ENCODE measurements at places on chromosomes 3 and 15. TPM values are rescaled to one million over a fixed set of nuclear protein-coding genes. Genes with fewer than 3 reads are reported as not detected.
A peak's percentile ranks its signal among the peaks of the same experiment; 100 is the strongest.

STIMATE gene
- total RNA-seq: 39.1 TPM

DNA sequence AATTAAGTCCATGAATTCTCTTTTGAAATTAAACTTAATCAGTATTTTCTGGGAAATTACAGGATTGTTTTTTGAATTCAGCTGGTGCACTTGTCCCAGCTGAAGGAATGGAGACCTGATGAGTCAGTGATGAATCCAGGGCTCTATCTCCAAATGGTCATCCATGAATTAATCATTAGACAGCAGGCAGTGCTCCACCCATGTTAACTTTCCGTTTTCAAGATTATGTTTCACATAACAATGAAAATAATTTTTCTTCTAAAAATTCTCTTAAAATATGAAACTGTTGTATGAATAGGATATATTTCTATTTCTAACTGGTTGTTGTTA, 13.9 kb upstream of the PAQR9 start:
- H3K27me3 ChIP-seq: peaks cover 43% of the 10 kb centered on the region
- DNase-seq: no peak
- no peaks in the 10 kb centered on the region for H3K4me1 ChIP-seq
- no peaks in the 10 kb centered on the region for H3K36me3 ChIP-seq
- H3K27ac ChIP-seq: no peak overlapping the region
- no peak overlapping the region for H3K4me3 ChIP-seq

- DNase-seq: no peak
- H3K4me3 ChIP-seq: no peak overlapping the region
- peaks cover 3% of the 10 kb centered on the region for H3K36me3 ChIP-seq
- peaks cover 18% of the 10 kb centered on the region for H3K4me1 ChIP-seq
- no peak overlapping the region for H3K27ac ChIP-seq
- H3K27me3 ChIP-seq: peaks cover 8% of the 10 kb centered on the region
Measured at GRCh38 chr15:72276326-72276700, 4.0 kb upstream of the PARP6 start.

PLA2G4D gene
- total RNA-seq: not detected

GPR160 gene
- 10.5 TPM for total RNA-seq

GRCh38 chr3:31536497-31536896, 3.8 kb downstream of the STT3B start:
- peaks cover 46% of the 10 kb centered on the region for H3K4me1 ChIP-seq
- peak overlapping the region; percentile 84 for H3K27ac ChIP-seq
- no peaks in the 10 kb centered on the region for H3K27me3 ChIP-seq
- no peak for DNase-seq
- H3K4me3 ChIP-seq: no peak overlapping the region

DNA sequence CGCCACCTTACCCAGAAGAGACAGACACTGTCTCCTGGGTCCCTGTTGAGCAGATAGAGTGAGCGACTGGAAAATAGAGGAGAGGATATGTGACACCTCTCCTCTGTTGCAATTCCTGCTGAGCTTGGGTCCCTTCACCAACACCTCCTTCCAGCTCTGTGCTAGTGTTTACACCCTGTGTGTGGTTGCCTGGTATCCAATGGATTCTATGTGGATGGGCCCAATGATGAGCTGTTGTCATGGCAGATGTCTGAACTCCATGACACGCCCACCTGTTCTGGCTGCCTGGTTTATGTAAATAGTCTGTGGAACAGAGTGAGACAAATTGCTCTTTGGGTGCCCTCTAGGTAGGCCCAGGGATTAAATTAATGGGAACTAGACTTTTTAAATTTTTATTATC, 23.7 kb downstream of the RBM5 start:
- H3K27me3 ChIP-seq: no peaks in the 10 kb centered on the region
- peaks cover 47% of the 10 kb centered on the region for H3K36me3 ChIP-seq
- H3K27ac ChIP-seq: no peak overlapping the region
- no peak overlapping the region for H3K4me3 ChIP-seq
- H3K4me1 ChIP-seq: peaks cover 2% of the 10 kb centered on the region
- no peak for DNase-seq

DNA sequence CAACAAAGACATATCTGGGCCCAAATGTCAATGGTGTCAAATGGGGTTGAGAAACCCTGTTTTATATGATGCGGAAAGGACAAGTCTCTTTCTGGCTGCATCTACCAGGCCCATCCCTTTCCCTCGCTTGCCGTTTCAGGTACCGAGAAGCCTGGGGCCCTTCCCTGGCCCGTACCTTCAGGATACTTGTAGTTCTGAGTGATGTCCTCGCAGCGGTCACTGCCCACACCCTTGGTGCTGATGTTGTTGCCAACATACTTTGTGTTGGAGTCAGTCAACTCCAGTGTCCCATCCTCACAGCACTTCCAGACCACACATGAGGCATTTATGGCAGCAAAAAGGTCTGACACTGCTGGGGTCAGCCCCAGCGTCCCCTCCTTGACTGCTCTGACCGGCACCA, 13.8 kb downstream of the EPB42 start:
- H3K27me3 ChIP-seq: peaks cover 8% of the 10 kb centered on the region
- no peak overlapping the region for H3K4me3 ChIP-seq
- no peak for DNase-seq
- no peaks in the 10 kb centered on the region for H3K36me3 ChIP-seq
- no peak overlapping the region for H3K27ac ChIP-seq

DNA sequence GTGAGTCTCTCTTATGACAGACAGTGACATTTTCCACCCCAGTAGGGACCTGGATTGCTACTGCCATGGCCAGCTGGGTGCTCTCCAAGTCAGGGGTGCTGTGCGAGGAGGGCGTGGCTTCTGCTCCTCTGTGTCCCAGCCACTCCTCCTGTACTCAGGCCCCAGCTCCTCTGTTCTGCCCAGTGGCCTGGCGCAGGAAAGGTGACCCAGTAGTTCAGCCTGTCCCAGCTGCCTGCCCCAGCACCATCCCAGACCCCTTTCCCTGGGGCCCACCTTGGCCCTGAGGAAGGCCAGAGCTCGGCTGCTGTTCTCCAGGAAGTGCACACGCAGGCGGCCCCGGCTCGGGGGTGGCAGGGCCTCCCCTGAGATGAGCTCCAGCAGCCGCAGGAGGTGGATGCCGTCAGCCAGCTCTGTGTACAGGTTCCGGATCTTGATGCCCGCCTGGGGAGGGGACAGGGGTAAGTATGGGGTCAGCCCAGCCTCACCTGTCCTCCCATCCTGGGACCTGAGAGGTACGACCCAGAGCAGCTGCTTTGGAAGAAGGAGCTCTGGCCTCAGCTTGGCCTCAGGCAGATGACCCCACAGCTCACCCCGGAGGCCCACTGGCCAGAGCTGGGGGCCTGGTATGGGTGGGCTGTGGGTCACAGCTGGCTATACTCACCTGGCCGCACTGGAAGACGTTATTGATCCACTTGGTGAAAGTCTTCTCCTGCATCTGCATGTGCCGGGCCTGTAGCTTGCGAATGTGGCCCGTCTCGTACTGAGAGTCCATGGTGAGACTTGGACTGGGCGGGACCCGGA, 1.0 kb downstream of the SPTBN5 start:
- H3K27me3 ChIP-seq: no peaks in the 10 kb centered on the region
- peaks cover 23% of the 10 kb centered on the region for H3K4me1 ChIP-seq
- DNase-seq: peak; percentile 49
- peak overlapping the region; percentile 50 for H3K4me3 ChIP-seq

NDN gene
- total RNA-seq: 3.5 TPM

DNA sequence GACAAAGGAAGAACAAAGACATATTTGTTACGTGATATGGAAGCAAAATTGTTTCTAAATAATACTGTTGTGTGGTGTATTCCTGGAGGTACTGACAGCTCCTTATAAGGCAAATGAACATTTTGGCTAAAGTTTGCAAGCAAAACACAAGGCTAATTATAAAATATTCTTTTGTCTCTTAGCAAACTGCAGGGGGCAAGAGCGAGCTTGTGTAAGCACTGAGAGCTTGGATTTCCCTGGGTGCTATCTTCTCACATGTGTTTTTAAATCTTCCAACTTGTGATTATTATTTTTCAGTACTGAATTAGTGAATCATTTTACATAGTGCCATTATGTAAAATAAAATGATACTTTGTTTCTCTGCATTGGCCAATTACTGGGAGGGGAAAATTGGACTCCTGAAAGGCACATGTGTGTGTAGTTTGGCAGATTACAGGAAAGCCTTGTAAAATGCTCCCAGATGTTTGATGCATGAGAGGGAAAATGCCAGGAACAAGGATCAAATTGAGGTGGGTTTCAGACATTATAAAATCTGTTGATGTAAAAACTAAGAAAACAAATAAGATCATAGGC, 611.5 kb downstream of the AGBL1 start:
- H3K36me3 ChIP-seq: no peaks in the 10 kb centered on the region

DNA sequence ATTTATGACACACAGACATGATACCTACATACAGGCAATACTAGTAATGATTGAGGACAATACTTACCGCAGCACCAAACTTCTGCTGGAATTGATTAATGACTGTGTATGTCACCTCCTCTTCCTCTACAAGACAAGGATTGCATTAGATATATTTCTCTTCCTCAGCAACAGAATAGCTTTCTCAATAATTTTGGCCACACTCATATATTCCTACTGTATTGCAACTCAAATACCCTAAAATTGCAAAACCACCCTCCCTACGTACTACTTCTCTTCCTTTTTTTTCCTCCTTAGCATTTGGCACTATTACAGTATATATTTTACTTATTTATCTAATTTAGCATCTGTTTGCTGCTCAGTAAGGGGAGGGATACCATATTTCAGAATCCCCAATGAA, 14.8 kb downstream of the EXD1 start:
- H3K4me3 ChIP-seq: no peak overlapping the region
- H3K27me3 ChIP-seq: peaks cover 42% of the 10 kb centered on the region

TSPAN3 gene
- 23.4 TPM for total RNA-seq

- H3K27me3 ChIP-seq: peaks cover 2% of the 10 kb centered on the region
- no peak overlapping the region for H3K27ac ChIP-seq
- H3K36me3 ChIP-seq: no peaks in the 10 kb centered on the region
- no peak for DNase-seq
- no peaks in the 10 kb centered on the region for H3K4me1 ChIP-seq
Measured at GRCh38 chr3:142618917-142619461, 22.8 kb downstream of the PLS1 start.

DNA sequence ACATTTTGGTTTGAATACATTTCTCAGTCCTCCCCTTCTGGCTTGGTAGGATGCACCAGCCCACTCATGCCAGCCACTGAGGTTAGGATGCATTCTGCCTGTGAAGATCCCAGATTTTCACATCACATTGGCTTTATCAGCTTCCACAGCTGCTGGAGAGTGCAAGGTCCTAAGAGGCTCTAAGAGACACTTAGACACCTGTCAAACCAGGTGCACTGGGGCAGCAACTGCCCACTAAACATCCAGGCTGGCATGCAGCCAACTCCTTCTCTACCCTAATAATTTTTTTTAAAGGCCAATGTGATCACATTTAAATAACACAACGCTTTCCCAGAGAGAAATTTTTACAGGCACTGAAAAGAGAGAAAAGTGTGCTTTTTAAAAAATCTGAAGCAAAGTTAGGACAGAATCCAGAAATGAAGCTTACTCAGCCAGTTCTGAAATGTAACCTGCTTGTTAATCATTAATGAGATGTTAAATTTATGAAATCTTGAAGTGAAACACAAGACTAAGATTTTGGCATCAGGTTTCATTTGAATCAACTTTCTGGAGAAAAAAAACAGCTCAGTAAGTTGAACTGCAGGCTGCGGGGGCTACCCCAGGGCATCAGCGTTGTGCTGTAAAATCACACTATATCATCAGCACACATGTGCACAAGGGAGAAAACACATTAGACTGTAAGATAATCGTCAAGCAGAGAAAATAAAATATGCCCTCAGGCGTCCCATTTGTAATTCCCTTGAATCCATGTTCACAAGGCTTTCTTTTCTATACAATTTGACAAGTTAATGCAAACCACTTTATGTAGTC, 312.9 kb downstream of the ZBBX start:
- no peaks in the 10 kb centered on the region for H3K4me1 ChIP-seq
- no peak for DNase-seq
- H3K27me3 ChIP-seq: no peaks in the 10 kb centered on the region
- H3K27ac ChIP-seq: no peak overlapping the region
- H3K4me3 ChIP-seq: no peak overlapping the region

DNA sequence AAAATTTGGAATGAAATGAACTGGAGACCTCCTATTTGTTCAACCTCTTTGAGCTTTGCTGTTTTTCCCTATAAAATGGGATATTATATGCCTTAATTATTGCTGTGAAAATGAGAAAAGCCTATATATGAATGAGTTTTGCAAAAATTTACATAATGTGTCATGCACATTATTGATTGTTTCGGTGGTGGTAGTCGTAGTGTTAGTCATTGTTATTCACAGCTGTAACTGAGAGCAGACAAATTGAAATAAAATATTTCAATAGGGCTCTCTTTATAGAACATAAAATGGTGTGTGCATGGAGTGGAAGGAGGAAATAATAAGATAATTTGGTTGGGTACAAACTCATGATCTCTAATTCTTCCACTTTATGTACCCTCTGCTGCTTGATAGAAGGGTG, 153.7 kb upstream of the GADL1 start:
- H3K36me3 ChIP-seq: no peaks in the 10 kb centered on the region
- no peak overlapping the region for H3K4me3 ChIP-seq
- DNase-seq: no peak
- peaks cover 2% of the 10 kb centered on the region for H3K27me3 ChIP-seq
- H3K27ac ChIP-seq: no peak overlapping the region
- H3K4me1 ChIP-seq: peaks cover 4% of the 10 kb centered on the region

DNA sequence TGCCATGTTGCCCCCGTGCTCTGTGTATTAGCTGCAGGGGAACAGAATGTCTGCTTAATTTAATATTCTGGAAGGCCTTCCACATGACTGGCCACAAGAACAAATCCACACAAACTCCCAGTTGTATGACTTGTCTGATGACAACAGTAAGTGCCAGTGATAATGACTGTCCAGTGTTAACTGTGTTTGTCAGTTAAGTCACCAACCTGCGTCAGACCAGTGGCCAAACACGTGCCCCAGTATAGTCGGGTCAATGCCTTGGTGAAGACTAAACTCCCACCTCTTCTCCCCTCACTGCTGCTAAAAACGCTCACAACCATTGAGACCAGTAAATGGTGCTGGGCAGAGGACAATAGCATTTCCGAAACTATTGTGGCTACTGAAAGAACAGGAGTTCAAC, 9.8 kb upstream of the ATP13A5 start:
- no peaks in the 10 kb centered on the region for H3K27me3 ChIP-seq
- no peak overlapping the region for H3K4me3 ChIP-seq
- no peaks in the 10 kb centered on the region for H3K4me1 ChIP-seq
- H3K36me3 ChIP-seq: no peaks in the 10 kb centered on the region

AHSG gene
- total RNA-seq: not detected

- no peaks in the 10 kb centered on the region for H3K4me1 ChIP-seq
- DNase-seq: no peak
- H3K27ac ChIP-seq: no peak overlapping the region
- H3K27me3 ChIP-seq: no peaks in the 10 kb centered on the region
- H3K4me3 ChIP-seq: no peak overlapping the region
Measured at GRCh38 chr15:101310161-101310480, 15.1 kb upstream of the SNRPA1 start.

- H3K27ac ChIP-seq: no peak overlapping the region
- DNase-seq: no peak
- no peaks in the 10 kb centered on the region for H3K36me3 ChIP-seq
- H3K27me3 ChIP-seq: peaks cover 13% of the 10 kb centered on the region
Measured at GRCh38 chr3:184805351-184806038, 6.5 kb upstream of the VPS8 start.

EPHB3 gene
- not detected for total RNA-seq
